ENCODE measurements at places on chromosomes 6 and 20.

DNA sequence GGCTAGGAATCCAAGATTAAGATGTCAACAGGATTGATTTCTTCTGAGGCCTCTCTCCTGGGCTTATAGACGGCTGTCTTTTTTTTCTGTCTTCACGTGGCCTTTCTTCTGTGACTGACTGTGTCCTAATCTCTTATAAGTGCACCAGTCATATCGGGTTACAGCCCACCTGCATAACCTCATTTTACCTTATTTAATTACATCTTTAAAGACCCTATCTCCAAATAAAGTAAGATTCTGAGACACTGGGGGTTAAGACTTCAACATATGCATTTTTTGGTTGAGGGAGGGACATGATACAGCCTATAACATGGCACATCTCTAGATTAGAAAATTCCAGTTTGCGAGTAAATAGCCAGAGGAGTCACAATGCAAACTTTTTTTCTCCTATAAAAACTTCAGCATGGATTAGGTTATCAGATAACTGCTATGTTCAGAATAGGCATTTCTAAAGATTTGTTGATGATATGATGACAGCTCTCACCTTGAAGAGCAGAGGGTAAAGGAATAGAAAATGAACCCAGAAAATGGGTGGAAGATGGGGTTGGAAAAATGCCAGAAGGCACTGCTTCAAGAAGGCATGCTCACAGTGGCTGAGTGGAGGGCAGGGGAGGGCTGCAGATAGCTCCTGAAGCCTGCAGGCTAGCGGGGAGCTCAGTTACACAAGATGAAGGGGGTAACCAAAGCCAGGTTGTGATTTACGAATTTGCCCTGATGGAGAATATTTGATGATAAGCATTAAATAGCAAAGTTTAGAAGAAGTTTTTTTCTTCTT is 8.7 kb upstream of the PDE7B start:
- no peak for DNase-seq

- DNase-seq: peak; percentile 49
Measured at GRCh38 chr6:7108196-7108963, 619 bp downstream of the RREB1 start.

- DNase-seq: no peak
Measured at GRCh38 chr6:167471548-167471930, 146.7 kb downstream of the TTLL2 start.

DNA sequence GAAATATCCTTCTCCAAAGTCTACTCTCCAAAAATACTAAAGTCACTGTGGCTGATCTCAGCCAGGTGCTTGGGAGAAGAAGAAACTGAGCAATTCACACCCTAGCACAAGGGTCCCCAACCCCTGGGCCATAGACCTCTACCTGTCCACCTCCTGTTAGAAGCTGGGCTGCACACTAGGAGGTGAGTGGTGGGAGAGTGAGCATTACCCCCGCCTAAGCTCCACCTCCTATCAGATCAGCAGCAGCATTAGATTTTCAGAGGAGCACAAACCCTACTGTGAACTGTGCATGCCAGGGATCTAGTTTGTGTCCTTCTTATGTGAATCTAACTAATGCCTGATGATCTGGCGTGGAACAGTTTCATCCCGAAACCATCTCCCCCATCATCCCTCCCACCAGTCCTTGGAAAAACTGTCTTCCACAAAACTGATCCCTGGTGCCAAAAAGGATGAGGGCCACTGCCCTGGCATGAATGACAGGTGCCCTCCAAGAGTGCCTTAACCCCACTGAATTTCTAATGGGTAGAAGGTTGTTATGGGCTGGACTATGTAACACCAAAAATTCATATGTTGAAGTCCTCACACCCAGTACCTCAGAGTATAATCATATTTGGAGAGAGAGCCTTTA is 109.2 kb upstream of the CDYL start:
- no peak for DNase-seq

DNA sequence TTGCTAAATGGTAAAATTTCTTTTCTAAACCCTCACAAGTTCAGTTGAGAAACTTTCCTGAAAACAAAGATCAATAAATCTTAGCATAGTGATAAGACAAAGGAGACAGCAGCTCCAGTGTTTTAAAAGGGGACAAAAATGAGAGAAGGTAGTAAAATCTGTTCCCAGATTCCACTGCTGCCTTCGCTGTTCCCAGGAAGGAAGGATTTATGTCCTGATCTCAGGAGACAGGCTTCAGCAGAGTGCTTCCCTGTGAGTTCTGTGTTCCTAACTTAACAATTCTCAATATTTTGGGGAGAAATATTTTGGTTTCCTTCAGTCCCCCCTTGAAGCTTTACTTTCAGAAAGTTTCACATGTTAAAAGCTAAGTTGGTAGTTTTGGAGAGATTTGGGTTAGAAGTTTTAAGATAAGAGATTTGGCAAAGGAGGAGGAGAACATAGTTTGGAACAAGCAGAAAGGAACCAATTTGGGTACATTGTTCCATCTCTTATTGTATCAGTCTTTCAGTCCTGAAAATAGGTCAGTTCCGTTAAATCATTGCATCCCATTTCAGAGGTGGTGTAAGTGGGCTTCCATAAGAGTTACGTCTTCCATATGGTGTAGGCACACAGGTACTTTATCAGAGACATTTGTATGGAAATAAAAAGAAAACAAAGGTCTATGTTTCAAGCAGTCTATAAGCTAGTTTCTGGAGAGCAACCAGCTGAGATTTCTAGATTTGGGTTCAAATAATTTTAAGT is 20.8 kb downstream of the IRF4 start:
- no peak for DNase-seq

DNA sequence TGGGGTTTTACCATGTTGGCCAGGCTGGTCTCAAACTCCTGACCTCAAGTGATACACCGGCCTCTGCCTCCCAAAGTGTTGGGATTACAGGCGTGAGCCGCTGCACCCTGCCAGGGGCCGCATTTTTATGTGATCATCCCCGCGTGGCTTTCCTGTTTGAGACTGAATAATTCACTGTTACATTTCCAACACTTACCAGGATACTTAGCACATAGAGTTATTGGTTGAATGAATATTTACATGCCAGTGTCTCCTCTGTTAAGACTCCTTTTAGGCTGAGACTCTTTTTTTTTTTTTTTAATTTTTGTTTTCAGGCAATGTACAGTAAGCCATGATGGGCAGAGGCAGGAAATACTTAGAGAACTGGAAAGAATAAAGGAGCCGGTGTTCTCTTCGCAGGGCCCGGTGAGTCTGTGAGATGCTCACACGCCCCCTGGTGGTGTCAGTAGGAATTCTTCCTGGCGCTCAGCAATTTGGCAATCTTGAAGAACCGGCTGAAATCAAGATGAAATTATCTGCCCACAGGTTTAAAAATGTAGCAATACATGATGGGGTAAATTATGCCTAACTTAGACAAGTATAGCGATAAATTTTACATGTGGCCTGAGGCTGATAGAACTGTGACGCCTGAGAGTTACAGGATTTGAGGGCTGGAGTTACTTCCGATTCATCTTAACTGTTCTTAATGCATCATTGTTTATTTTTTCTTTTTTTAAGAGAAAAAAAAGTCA is 7.6 kb upstream of the RNF114 start:
- peak; percentile 89 for DNase-seq

DNA sequence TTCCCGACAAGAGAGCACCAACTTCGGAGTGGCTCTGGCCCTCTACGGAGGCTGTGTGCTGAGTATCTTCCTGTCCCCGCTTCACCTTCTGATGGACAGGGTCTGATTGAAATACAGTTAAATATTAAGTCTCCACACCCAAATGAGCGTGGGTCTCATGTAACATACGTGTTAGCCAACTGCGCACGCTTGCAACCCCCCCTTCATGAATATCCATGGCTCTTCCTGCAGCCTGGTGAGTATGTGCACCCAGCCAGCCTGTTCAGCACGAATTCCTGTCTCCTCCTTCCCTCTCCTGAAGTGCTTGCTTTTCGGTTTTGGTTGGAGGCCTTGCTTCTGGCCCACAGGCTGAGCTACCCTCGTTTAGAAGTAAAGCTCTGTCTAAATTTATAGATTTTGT is 102.9 kb upstream of the FRMD1 start:
- no peak for DNase-seq

DNA sequence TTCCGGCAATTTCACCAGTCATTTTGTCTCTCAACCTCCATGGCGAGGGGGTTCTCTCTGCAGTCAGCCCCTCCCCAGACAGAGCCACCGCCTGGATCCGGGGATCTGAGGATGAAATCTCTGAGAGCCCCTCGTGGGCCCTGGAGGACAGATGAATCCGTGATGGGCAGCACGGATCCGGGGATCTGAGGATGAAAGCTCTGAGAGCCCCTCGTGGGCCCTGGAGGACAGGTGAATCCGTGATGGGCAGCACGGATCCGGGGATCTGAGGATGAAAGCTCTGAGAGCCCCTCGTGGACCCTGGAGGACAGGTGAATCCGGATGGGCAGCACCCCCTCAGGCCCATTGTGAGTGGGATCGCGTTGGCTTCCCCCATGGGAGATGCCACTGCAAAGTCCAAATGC is 106.5 kb downstream of the DACT2 start:
- DNase-seq: no peak

- DNase-seq: no peak
Measured at GRCh38 chr6:6697620-6698019, 109.1 kb downstream of the LY86 start.

DNA sequence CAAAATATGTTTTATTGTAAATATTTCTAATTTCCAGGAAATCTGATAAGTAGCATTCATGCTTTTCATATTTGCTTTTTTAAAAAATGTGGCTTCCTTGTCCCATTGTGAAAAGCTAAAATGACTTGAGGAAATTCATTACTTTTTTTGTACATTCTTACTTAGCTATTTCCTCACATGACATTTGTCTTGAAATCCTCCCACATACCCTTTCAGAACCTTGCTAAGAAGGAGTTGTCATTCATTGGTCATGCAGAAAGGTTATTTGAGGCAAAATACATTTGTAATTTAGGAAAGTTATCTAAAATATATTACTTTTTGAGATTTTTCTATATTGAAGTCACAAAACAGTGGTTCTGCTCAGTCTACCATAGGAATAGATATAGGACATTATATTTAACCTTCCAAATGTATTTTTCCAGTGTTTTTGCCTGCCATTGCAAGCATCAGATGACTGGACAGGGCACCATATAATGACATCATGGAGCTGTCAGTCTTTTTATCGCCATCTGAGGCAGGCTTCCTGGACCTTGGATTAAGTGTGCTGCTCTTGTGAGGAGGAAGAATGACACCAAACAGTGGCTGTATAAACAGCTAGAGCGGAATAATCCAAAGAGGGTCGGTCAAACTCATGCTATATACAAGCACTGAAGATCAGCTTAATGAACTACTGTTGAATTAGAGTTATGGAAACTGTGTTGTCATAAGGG is 109.4 kb upstream of the HCRTR2 start:
- DNase-seq: no peak

GRCh38 chr6:139944131-139944530 is 569.7 kb upstream of the CITED2 start:
- no peak for DNase-seq

DNA sequence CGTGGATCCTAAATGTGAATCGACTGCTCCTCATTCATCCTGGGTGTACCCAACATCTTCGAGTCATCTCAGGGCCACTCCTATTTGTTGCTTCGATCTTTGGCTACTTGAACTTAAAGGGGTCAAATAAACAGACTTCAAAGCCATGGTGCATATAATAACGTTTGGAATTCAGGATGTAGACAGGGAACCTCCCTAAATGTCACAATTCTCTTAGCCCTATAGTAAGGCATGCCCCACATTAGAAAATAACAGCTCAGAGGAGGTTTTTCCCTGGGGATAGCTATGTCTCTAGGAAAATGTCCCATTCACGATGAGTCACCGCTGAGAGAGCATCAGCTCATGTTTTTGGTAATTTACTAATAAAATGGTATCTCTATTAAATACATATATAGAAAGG is 54.8 kb upstream of the BMP6 start:
- DNase-seq: peak; percentile 63

GRCh38 chr6:113039005-113039404 is 691.9 kb downstream of the RFPL4B start:
- no peak for DNase-seq

GRCh38 chr6:33882154-33882553 is 78.4 kb upstream of the MLN start:
- peak; percentile 4 for DNase-seq
